ENCODE measurements at places on chromosomes 5 and 9.
A peak's percentile ranks its signal among the peaks of the same experiment; 100 is the strongest.

GRCh38 chr9:122107291-122107805, 14.2 kb upstream of the TTLL11 start:
- no peak for DNase-seq

DNA sequence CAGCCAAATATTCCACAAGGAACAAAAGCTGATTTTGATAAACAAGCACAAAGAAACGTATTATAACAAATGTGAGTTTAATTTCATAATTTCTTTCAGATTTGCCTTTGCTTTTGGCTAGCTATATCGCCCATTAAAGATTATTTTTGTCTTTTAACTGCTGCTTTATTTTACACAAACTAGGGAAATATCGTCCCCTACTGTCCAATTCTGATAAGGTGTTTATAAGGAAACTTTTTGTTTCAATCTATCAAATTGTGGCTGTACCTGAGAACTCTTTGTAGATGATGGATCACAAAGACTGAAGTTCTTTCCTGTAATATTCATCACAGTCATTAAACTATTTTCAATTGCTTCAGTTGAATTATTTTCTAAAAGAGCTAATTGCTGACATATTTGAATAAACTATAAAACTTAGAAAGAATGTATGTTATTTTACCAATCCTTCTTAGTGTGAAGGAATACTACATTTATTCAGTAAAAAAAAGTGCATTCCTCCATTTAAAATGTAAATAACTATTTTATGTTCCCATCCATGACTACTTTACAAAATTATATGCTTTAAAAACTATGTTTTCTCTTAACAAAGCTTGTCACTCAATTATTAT, 431.3 kb upstream of the ITGA1 start:
- DNase-seq: no peak

GRCh38 chr9:31916591-31917241, 467.7 kb upstream of the ACO1 start:
- no peak for DNase-seq

GRCh38 chr5:59126016-59126707, 543.3 kb downstream of the RAB3C start:
- no peak for DNase-seq

DNA sequence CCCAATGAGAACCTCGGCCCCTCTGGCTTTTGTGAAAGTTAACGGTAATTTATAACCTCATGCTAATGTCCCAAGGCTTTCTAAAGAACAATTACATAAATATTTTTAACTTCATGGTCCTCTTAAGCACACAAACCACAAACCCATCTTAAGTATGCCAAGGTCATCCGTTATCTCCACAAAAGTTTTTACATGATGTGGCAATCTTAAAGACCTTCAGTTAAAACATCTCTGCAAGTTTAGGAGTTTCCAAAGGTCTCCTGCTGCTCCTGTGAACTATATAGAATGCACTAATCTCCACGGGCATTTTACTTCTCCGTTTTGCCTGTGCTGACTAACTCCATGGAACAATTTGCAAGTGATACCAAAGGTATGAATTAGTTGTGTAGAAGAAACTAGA, 228.2 kb downstream of the TLE1 start:
- no peak for DNase-seq

DNA sequence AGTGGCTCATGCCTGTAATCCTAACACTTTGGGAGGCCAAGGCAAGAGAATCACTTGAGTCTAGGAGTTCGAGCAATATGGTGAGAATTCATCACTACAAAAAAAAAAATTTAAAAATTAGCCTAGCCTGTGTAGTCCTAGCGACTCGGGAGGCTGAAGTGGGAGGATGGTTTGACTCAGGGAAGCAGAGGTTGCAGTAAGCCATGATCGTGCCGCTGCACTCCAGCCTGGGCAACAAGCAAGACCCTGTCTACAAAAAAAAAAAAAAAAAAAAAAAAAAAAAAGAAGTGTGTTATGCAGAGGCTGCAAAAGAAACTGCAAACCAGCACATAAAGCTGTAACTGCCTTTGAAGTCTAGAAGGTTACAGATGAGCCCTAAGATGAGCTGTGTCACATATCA, 116.9 kb upstream of the SLC1A3 start:
- no peak for DNase-seq

DNA sequence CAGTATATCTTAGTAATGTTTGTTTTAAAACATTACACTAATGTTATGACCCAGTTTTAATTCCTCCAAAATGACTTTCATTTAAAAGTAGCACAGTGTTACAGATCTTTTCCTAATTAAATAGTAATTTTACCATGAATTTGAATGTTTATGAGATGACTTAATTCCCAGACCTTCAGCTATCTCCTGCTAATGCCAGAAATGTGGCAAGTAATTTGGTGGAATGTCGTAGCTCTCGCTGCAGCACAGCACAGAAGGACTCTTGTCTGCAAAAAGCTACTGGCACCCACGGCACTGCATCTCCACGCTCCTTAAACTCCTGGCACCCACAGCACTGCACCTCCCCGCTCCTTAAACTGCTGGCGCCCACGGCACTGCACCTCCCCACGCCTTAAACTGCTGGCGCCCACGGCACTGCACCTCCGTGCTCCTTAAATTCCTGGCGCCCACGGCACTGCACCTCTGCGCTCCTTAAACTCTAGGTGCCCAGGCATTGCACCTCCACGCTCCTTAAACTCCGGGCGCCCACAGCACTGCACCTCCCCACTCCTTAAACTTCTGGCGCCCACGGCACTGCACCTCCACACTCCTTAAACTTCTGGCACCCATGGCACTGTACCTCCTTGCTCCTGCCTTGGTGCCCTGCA, 163.1 kb downstream of the CDK5RAP2 start:
- DNase-seq: no peak

- DNase-seq: peak; percentile 64
Observed at GRCh38 chr5:56951946-56952691, at the start of gene MIER3. Gene MIER3 (minus strand): TSS chr5:56952123. CDS start chr5:56952102, 21 bp downstream.

DNA sequence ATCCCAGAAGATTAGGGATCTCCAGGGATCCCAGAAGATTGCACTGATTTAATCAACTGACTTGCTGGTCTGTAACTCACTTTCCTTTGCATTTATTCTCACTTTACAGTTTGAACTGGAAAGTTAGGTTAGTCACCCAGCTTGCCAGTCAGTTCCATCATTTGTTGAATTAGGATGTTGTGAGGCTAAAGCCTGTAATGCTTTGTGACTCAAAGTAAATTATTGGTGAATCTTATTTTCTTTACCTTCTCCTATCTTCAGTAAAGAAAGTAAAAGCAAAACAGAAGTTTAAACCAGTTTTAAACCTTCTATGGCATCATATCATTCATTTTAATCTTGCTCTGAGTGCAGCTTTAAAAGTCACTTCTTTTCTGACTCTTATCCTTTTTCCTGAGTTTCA, 85.8 kb downstream of the SLC44A1 start:
- DNase-seq: no peak

GRCh38 chr9:86057491-86057890, 41.9 kb downstream of the GOLM1 start:
- DNase-seq: no peak

DNA sequence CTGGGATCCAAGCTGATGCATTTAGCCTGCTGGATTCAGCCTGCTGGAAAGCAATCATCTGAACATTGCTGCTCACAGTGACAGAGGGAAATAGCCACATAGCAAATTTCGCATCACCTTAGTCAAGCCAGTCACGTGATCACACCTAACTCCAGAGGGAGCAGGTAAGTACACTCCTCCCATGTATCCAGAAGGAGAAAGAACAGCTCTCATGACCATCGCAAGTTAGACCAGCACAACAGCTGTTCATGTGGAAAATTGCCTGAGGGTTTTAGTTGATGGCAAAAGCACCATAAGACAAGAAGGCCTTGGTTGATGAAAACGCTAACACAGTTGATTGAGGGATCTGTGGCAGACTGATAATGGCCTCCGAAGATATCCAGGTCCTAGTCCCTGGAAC, 34.2 kb upstream of the MYO10 start:
- DNase-seq: no peak

DNA sequence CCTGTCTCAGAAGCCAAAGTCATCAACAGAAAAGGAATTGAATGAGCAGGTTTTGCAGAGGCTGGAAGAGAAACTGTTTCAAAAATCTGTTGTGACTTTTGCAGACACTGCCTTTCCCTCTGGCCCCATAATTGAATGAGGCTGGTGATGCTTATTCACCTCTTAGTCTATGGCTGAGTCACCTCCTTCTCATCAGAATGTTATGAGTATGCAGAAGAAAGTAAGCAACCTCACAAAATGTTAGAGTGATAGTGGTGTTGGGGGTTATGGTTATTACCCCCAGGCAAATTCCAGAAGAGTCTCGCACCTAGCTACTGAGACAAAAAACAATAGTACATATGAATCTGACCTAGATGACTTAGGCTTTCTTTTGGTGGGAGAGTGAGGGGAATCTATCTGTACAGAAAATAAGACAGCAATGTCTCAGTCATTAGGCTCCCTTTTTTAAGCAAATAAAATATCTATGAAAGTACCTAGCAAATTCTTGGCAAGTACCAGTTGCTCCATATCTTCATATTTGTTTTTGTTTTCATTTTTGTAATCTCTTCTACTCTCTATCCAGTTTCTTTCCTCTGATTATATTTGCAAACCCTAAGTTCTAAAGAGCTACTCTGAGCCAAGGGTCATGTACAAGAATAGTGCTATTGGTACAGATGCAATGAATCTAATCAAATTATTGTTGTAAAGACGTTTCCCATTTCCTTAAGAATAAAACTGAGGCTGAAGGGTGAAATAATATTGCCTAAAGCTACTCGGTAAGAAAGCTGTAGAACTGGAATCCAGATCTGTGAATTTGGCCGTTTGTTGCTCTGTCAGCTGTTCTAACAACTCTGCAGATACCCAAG, 498.1 kb upstream of the TNC start:
- DNase-seq: no peak

DNA sequence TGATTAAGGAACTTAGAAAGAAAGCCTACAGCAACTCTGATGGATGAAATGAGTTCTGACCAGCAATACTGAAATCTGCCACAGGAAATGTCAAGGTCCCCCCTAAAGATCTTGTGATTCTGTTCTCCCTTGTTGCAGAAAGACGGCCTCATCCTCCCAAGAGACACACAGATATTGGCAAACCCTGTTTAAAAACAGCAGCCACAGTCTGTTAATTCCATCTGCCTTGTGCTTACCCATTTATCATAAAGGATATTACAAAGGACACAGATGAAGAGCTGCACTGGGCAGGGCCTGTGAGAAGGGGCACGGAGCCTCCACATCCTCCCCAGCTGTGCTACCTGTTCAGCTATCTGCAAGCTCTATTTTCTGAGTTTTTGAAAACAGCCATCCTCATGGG, 15.2 kb downstream of the RAPGEF1 start:
- DNase-seq: no peak

DNA sequence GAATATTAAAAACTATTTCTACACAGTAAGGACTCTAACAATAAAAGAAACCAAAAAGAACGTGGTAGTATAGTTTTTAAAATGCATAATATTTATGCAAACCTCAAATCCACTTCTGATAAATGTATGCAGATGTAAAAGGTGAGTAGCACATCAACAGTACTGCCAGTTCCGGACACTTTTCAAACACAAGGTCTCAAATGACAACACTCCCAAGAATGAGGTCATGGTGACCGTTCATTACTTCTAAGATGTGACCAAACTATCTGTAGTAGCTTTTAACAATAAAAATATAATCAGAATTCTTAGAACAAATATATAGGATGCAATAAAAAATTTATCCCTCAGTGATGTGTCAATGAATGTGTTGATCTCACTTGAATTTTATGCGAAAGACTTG, 238.7 kb upstream of the NREP start:
- no peak for DNase-seq

DNA sequence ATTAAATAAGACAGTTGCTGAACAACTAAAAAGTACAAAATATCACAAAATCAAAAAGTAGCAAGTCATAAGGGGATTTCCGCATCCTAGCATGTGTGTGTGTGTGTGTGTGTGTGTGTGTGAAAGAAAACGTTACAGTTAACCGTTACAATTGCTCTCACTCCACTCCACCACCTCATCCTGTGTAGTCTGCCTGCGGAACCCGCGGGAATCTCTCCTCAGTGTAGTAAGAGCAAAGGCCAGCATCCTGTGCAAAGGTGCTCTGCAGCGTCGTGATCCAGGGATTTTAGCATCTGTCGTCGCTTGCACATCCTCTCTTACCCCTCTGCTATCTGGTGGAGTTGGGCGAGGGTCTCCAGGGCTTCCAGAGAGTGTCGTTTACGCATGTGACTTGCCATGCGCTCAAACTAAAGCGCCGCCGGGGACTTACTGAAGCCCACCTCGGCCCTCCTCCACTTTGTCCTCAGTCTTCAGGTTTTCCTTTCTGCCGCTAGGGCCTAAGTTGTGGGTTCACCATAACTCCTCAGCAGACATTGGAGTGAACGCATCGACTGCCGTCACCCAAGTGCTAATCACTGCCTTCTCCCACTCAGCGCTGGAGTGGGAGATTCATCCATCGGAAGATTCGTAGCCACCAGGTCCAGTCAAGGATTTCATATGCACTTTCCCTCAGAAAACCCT, 3.9 kb downstream of the CDKN2B start:
- DNase-seq: no peak

DNA sequence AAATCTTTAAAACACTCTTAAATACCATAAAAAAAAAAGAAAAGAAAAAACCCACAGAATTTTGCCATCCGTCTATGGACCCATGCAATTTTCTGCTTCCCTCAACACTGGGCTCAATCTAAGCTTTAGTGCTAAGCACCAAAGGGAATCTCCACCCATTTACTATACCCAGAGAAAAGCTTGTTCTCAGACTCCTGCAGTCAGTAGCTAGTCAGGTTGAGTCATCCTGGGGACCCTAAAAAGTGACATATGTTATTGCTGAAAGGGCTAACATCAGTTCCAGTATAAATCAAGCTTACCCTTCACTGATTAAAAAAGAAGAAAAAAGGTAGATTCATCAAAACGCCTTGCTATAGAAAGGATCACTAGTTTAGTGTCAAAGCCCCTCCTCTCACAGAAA, 177.6 kb downstream of the MUSK start:
- no peak for DNase-seq

GRCh38 chr5:173775261-173776197, 112.6 kb upstream of the CPEB4 start:
- DNase-seq: no peak

GRCh38 chr5:53831496-53831895, 271.1 kb downstream of the NDUFS4 start:
- no peak for DNase-seq

- no peak for DNase-seq
Observed at GRCh38 chr9:31302620-31303418, 1081.6 kb upstream of the ACO1 start.

DNA sequence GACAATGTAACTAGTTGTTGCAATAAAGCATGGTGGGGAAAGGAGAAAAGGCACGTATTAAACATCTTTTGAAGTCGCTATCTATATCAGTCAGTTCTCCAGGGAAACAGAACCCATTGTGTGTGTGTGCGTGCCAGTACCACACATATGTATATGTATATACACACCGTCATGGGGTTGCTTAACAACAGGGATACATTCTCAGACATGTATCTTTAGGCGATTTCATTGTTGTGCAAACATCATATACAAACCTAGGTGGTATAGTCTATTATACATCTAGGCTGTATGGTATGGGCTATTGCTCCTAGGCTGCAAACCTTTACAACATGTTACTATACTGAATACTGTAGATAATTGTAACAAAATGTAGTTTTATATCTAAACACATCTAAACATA, 2.3 kb downstream of the CDKN2B-AS1 start:
- DNase-seq: no peak

Measured in activated T-cell treated with anti-CD3 and anti-CD28 coated beads for 4 hours (primary cell).